T-helper 17 cell (primary cell): ENCODE measurements at places on chromosomes 12 and 14. TPM values are rescaled to one million over a fixed set of nuclear protein-coding genes. Genes with fewer than 3 reads are reported as not detected.

CERS5 gene
- total RNA-seq, result 51.6 TPM

TOMM20L gene
- total RNA-seq, result not detected

DNA sequence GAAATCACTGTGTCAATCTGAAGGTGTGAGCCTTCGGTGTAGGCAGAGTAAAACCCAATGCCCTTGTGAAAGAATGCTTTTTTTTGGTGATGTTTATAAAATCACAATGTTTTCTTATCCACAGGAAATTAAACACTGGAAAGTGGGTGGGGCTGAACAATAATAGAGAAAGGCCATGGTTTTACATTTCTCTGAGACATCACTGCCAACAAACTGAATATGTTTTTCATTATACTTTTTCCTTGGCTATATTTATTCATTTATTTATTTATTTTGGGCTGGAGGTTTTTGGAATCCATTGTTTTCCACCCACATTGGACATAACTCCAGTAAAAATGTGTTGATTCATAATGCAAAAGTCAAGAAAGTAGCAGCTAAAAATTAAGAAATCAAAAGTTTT, 16.9 kb downstream of the LRRK2 start:
- no peaks in the 10 kb centered on the region for H3K27me3 ChIP-seq
- H3K4me1 ChIP-seq, result peaks cover 2% of the 10 kb centered on the region
- H3K27ac ChIP-seq, result no peak overlapping the region
- H3K36me3 ChIP-seq, result peaks cover 4% of the 10 kb centered on the region
- no peak overlapping the region for H3K4me3 ChIP-seq

DNA sequence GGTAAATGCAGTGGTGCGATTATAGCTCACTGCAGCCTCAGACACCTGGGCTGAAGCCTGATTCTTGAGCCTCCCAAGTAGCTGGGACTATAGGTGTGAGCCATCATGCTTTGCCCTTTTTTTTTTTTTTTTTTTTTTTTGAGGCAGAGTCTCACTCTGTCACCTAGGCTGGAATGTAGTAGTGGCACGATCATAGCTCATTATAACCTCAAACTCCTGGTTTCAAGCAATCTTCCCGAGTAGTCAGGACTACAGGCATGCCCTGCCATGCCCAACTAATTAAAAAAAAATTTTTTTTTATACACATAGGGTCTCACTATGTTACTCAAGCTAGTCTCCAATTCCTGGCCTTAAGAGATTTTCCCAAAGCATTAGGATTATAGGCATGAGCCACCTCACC, 6.9 kb downstream of the ATP2A2 start:
- H3K27ac ChIP-seq, result no peak overlapping the region
- H3K27me3 ChIP-seq, result no peaks in the 10 kb centered on the region
- H3K36me3 ChIP-seq, result peaks cover 7% of the 10 kb centered on the region
- H3K4me3 ChIP-seq, result no peak overlapping the region
- peaks cover 38% of the 10 kb centered on the region for H3K4me1 ChIP-seq

DNA sequence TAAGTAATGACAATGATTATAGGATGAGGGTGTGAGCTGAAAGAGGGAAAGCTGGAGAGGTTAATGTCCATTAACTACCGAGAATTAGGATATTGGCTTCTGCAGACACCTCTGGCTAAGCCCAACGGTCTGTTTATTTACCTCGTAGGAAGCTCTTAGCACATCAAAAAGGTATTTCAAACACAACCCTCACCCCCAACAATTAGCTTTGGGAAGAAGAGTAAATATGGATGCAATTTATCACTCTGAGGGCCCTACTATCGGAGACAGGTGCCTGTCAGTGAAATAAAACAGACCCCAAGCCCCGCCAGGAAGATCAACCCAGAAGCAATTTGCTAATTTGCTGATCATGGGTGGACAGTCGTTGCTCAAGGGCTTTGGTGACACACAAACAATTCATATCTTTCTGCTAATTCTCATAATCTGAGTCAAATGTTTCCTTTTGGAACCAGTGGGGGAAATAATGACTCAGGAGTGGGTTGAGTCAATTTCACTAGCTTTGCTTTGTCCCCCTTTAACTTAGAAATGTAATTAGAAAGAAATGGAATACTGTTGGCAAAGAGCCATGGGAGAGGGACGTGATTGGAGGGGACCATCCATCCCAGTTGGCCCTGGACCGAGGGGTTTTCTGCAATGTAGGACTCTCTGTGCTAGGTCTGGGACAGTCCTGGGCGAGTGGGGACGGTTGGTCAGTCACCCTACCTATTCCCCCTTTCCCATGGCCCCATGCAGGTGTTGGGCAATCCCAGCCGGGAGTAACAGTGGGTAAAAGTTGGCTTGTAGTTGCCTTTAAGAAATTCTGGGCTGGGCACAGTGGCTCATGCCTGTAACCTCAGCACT, 99.1 kb upstream of the MED13L start:
- H3K27me3 ChIP-seq, result no peaks in the 10 kb centered on the region
- H3K36me3 ChIP-seq, result no peaks in the 10 kb centered on the region

GRCh38 chr14:59342516-59343484, 122.4 kb downstream of the GPR135 start:
- H3K36me3 ChIP-seq, result peaks cover 10% of the 10 kb centered on the region
- no peaks in the 10 kb centered on the region for H3K4me1 ChIP-seq
- no peak overlapping the region for H3K4me3 ChIP-seq
- H3K27ac ChIP-seq, result no peak overlapping the region
- no peaks in the 10 kb centered on the region for H3K27me3 ChIP-seq
- DNase-seq, result no peak
